ENCODE measurements at places on chromosomes 1 and 21.

DNA sequence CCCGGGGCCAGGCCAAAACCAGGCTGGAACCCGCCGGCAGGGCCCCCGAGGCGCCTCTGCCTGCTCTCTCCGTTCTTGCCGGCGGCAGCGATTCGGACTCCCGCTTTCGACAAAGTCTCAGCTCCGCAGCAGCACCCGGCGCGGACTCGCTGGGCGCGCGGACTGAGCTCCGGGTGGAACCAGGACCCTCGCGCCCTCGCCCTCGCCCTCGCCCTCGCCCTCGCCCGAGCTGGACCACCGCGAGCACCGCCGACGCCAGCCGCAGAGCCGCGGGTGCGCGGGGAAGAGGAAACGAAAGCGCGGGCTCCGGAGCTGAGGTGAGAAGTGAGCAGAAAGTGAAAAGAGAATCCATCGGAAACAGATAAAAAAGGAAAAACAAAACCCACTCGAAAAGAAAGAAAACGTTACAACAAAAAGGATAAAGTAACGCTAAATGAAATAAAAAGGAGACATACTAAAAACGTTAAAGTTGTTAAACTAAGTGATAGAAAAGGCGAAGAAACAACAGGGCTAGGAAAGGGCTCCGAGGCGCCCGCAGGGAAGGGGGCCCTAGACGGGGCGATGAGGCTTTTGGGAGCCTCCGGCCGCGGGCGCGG, 64.9 kb downstream of the MEF2D start:
- DNase-seq: no peak

- no peak for DNase-seq
Measured at GRCh38 chr1:96598416-96599168, 123.0 kb upstream of the PTBP2 start.

DNA sequence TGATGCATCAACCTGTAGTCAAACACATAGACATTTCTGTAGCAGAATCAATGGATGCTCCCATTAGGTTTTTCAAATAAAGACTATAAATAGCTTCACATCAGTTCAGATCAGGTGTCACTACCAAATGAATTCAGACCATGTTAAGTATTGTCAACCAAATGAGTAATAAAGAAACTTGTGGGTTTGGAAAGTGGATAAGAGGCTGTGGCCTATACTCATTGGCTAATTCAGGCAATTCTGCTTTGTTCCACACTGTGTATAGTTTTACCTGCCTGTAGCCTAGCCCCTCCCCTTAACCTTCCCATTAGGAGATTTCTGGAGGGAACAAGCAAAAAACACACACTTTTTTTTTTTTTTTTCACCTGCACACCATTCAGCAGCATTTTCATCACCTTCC, 321.2 kb downstream of the HLX start:
- DNase-seq: no peak

GRCh38 chr1:109598655-109599054, 20.8 kb downstream of the GNAT2 start:
- no peak for DNase-seq

DNA sequence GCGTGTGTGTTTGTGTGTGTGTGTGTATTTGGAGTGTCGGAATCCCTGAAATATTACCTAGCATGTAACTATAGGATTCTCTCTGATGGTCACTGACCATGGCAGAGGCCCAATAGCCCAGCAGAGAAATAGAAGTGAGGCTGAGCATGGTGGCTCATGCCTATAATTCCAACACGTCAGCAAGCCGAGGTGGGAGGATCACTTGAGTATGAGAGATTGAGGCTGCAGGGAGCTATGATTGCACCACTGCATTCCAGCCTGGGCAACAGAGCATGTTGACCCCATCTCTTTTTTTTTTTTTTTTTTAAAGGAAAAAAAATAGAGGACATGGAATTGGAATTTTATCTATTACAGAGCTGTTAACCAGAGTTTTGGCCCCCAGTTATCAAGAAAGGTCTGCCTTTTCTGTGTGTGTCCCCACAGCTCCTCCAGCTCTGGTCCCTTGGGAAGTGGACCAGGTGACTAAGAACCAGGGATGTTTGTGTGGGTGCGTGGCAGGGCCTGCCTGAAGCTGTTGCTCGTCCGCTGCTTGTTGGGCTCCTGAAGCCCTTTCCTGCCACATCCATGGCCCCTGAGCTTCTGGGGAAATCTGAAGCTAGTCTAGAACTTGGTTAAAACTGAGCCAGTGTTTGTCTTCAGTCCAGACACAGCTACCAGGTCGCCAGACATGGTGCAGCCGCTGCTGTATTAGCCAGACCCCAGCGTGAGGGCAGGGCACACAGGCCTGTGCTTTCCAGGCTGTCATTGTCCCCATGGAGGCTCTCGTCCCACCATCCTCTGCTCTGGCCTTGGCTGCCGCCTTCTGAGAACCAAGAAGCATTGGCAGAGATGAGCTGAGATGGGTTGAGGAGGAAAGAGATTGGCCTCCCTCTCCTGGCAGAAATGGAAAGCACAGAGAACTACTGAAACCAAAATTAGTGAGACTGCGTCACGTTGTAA, 25.5 kb downstream of the CAPN9 start:
- DNase-seq: peak; percentile 56

DNA sequence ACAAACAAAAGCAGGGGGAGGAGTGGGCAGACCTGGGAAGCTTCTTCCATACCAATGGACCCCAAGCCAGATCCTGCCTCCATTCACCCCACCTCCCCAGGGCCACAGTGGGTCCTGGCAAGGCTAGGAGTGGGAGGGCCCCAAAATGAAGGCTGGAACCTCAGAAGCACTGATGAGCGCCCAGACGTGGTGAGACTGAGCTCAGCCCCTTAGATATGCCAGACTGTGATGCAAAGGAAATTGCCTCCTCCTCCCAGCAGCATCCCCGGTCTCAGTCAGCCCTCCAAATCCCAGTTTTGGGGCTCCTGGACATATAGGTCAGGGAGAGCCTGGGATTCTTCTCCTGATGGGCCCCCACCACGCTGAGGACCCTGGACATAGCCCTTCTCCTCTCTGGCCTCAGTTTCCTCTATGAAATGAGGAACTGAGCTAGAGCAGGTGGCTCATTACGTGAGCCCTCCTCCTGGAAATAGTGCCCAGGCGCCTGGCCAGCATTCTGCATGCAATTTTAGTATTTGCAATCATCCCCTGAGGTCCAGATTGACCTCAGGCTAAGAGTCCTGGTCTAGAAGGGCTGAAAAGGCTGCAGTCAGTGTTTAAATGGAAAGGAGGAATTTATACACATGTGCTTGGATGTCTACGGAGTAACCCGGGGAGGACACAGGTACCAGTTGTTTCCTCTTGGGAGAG, 33.5 kb downstream of the RHBG start:
- DNase-seq: no peak

- no peak for DNase-seq
Measured at GRCh38 chr1:199173356-199173755, 534.5 kb downstream of the PTPRC start.

GRCh38 chr1:59150577-59151386, 146.1 kb upstream of the FGGY start:
- peak; percentile 54 for DNase-seq

GRCh38 chr1:58583496-58583895, 6.4 kb upstream of the TACSTD2 start:
- DNase-seq: no peak

DNA sequence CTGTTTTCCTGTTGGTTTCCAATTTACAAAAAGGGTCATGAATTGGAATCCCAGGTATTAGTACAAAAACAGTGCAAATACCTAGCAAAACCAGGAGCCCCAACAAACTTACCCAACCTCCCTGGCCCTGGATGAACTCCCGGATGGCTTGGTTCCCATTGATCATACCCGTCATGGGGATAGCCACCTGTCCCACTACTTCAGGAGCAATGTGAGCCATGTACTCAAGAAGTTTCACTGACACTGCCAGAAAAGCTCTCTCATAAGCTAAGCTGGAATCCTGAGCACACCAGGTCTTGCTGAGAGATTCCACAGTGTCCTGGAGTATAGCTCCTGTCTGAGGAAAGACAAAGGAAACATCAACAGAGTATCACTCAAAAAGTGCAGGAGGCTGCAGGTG, 5.7 kb downstream of the BCL2L15 start:
- no peak for DNase-seq

- peak; percentile 79 for DNase-seq
Measured at GRCh38 chr1:215567491-215568298, 591 bp downstream of the KCTD3 start.

GRCh38 chr1:30881319-30882181, 27.0 kb downstream of the SDC3 start:
- DNase-seq: no peak

- no peak for DNase-seq
Measured at GRCh38 chr1:155322571-155322952, 1.9 kb downstream of the RUSC1 start.

- no peak for DNase-seq
Measured at GRCh38 chr1:202688401-202688800, 21.9 kb downstream of the SYT2 start.

DNA sequence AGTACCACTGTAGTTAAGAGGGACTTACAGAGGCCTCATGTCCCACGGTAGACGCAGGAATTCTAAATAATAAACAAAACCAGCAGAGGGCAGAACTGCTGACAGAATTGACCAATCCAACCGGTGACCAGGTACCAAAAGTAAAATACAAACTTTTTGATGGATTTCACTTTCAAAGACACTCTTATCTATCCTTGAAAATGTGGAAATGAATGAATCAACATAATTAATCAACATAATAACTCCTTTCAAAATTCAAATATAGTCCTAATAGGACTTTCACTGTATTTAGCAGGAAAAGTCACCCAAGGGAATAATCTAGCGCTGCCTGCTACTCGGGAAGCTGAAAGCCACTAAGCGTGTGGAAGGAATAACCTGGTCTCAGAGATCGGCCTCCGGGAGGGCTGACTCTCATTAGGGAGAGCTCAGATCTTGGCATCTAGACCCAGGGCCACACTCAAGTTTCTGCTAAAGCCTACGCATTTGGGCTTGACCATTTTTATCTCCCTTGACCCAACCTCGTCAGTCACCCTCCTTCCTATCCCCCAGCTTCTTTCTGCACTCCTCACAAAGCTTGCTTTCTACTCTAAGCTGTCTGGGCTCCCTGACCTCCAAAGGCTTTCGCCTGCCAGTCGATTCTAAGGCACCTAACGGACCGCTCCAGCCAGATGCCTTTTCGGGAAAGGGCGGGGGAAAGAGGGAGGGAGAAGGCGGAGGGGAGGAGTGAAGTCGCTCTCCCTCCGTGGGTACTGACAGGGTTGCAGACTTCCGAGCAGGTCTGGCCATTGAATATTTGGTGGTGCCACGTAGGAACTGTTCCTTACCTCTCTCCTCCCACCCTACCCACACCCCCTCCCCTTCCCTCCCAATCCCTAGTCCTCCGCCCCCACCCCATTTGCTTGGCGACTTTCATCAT, 1.6 kb downstream of the COL11A1 start:
- peak; percentile 88 for DNase-seq

- no peak for DNase-seq
Measured at GRCh38 chr1:94255476-94255875, 18.1 kb upstream of the ARHGAP29 start.

- peak; percentile 85 for DNase-seq
Measured at GRCh38 chr1:226125097-226125630, 61.4 kb downstream of the ACBD3 start.

DNA sequence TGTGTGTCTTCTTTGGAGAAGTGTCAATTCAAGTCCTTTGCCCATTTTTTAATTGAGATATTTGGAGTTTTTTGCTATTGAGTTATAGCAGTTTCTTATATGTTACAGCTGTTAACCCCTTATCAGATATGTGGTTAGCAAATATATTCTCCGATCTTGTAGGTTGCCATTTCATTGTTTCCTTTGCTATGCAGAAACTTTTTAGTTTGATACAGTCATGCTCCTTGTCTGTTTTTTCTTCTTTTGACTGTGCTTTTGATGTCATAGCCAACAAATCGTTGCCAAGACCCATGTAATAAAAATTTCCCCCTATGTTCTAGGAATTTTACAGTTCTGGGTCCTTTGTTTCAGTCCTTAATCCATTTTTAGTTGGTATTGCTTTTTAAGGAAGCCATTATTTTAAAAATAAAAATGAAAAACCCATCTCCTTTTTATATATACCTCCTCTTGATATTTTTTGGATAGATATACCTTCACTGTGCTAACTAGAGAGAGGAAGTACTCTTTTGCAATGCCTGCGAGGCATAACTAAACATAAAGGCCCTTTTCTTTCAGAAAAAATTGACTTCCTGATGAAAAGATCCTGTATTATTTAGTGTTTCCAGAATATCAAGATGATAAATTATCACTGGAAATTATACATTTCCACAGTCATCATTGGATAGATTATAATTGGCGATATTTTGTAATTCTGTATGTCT, 127.8 kb downstream of the HS2ST1 start:
- no peak for DNase-seq

GRCh38 chr1:56327195-56327594, 252.2 kb downstream of the PLPP3 start:
- DNase-seq: no peak

GRCh38 chr1:212074313-212074712, 38.8 kb downstream of the DTL start:
- no peak for DNase-seq

DNA sequence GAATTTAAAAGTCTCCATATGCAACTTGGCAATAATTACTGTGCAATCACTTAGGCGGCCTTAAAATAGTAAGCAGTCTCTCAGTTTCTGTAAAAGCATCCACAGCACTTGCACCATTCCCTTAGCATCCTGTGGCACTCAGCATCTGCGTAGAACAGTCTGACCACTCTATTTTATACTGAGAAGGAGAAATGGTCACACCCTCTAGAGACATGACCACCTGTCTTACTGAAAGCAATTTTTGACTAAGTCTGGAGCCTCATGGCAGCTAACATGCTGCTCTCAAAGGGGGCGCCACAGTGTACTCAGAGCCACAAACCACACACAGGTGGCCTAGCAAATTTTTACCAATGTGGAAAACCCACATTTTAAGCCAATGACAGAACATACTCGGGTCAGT, 62.0 kb downstream of the KCNK1 start:
- no peak for DNase-seq

DNA sequence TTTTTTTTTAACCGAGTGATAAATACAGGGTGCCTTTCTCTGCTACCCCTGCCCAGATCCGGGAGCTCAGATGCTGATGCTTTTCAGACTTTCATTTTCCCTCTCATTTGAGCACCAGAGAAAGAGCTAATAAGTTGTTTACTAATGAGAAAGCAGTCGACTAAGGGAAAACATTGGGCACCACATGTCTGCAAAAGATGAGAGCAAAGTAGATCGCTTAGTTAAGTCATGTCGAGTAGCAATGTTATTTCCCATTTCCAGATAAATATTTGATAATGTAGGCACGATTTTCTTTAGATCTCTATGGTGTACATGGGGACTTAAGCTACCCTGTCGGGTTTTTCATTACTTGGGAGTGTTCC, 1.2 kb downstream of the PKN2 start:
- no peak for DNase-seq

DNA sequence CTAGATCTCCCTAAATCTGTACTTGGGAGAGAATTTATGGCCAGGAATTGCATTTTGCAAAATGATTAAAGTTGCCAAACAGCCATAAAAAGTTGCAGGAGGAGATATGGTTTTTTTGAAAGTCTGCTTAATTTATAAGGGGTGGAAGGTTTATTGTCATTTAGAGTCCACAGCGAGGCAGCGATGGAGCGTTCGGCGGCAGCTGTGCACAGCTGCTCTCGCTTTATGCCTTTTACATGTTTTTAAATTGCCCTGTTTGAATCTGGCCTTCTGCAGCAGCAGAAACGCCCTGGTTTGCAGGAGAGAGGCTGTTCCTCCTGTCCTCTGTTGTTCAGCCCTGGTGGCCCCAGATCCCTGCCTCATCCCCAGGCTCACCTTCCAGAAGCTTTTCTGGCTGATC, 144.9 kb upstream of the POU3F1 start:
- DNase-seq: no peak
